ENCODE measurements at places on chromosomes 3 and 15. TPM values are rescaled to one million over a fixed set of nuclear protein-coding genes. Genes with fewer than 3 reads are reported as not detected.

GRCh38 chr3:79598594-79598993 lies 169.2 kb downstream of the ROBO1 start:
- no peak for DNase-seq

DNA sequence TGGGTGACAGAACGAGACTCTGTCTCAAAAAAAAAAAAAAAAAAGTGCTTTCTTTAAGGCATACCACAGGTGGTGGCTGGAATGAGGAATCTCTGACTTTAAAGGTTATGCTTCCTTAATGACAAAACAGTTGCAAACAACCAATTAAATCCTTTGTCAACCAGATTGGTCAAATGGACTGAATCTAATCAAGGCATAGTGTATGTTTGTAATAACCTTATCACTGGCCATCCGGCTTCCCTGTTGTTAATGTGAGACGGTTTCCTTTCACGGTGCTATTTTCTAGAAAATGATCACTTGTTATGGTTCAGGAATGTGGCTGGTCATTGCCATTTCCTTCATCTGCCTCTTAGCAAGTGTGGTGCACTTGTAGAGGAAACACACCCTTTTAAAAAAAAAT lies 75.9 kb downstream of the FLNB start:
- no peak for DNase-seq

- no peak for DNase-seq
Observed at GRCh38 chr3:146279013-146279412, 28.1 kb upstream of the PLSCR4 start.

DNA sequence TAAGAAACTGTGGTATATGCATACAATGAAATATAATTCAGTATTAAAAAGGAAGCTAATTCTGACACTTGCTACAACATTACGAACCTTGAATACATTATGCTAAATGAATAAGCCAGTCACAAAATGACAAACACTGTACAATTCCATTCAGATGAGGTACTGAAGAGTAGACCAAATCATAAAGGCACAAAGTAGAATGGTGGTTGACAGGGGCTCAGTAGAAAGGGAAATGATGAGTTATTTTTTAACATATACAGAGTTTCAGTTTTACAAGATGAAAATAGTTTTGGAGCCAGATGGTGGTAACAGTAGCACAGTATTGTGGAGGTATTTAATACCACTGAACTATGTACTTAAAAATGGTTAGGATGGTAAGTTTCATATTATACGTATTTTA lies 254.6 kb upstream of the RBMS3 start:
- no peak for DNase-seq

DNA sequence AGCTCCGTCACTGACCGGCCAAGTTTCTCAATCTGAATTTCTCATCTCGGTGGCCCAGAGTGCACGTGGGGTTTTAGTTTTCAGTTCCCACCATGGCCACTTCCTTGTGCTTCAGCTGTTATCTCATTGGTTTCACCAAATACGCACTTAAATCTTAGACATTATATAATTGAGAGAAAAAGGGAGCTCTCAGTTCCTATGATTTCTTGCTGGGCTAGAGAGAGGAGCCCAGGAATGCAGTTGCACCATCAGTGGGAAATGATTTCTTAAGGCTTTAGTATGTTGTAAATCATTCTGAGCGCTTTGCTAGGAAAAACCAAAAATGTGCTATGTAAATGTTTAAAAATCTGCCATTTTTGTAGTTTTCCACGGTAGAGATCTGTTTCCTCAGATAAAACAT lies 53.2 kb downstream of the OXNAD1 start:
- DNase-seq = no peak

- DNase-seq = no peak
Observed at GRCh38 chr15:79656151-79657000, 224.2 kb downstream of the MINAR1 start.

DNA sequence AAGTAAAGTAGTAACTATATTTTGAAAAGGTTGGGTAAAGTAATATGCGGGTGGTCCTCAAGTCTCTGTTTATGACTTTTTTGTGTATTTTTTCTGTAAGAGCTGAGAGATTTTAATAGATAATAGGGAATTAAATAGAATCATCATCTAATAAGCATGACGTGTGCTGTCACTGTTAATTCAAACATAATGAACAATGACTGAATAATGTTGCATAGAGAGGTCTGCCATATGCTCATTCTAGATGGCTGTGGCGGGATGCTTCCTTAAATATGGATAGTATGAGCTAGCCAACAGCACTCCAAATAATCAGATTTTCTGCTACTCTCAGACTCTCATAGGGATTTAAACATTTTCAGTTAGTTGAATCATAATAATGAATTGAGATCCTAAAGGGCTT lies 302.8 kb upstream of the RBMS3 start:
- DNase-seq = no peak

GRCh38 chr3:184604039-184604601 lies 42.5 kb downstream of the EPHB3 start:
- DNase-seq = no peak

DNA sequence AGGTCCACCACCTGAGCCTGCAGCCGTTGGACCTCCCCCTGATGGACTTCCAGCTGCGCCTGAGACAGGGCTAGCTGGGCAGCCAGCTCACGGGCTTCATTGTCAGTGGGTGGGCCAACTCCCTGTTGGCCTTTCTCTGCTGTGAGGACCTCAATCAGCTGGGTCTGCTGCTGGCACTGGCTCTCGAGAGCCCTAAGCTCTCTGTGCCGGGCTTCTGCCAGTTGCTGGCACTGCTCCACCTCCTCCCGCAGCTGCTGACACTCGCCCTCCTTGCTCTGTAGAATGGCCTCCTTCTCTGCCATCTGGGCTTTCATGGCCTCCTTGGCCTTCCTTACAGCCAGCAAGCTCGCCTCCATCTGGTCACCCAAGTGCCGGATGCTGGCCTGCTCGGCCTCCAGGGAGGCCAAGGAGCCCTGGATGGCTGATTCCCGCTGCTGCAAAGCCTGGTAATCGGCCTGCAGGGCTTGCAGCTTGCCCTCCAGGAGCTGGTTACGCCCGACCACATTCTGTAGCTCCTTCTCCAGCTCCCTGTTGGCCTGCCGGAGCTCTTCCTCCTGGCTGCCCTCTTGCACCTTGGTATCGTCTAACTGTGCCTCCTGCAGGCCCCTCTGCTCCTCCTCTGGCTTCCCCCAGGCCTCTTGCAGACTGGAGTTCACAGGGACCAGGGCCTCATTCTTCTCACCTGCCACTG lies 23.8 kb downstream of the CXCR6 start:
- DNase-seq = no peak

GRCh38 chr15:48547286-48547685 lies 98.2 kb downstream of the FBN1 start:
- no peak for DNase-seq

DNA sequence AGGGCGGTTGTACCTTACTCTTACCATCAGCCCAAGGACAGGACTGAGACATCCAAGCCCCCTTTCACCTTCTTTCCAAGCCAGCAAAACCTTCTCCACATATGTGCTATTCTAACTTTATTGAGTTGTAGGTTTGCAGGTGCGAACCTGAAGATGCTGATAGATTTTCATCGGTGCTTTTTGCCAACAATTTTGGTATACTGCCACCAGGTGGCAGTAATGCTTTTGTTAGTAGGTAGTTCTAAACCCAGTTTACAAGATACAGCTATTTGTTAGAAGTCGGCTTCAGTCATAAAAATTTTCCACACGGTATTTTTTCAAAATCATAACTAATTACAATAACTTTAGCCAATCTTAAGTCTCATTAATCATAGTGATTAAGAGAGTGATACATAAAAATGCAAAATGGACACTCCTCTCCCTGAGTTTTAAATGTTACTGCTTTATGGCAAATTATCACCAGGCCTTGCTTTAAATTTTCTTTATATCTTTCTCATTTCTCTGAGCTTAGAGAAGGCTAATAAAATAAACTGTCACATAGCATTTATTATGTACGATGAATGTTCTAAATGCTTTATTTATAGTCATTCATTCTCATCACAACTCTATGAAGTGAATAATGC lies 636 bp downstream of the TBC1D21 start:
- peak; percentile 59 for DNase-seq

DNA sequence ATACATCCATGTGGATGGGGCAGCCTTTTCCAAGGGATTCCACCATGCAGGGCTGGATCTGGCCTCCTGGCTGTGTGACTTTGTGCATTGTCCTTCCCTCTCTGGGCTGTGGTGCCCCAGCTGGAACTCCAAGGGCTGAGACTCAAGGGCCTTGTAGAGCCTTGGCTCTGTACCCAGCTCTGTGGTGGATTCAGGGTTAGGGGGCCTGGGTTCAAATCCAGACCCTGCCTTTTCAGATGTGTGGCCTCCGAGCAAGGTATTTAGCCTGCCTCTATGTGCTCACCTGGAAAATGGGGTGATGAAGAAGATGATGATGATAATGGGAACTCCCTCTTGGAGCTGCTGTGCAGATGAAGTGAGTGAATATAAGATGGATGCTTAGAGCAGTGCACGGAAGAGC lies 161.9 kb downstream of the WNT7A start:
- no peak for DNase-seq

DNA sequence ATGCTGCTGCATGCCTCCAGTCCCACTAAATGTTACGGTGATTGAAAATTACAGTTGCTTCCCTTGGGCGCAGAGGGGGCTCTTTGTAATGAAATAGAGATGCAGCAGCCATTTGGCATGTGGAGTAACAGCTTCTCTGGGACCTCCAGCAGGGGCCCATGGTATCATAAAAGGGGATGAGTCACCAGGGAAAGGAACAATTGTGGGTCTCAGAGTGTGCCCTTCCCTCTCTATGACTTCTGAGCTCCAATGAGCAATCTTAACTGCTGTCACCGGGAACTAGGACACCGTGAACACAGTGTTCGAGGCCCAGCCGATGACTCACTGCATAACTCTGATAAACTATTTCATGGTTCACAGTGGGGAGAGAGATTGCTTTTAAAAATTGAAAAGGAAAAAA lies 164.8 kb upstream of the NUDT16 start:
- DNase-seq = peak; percentile 85

DNA sequence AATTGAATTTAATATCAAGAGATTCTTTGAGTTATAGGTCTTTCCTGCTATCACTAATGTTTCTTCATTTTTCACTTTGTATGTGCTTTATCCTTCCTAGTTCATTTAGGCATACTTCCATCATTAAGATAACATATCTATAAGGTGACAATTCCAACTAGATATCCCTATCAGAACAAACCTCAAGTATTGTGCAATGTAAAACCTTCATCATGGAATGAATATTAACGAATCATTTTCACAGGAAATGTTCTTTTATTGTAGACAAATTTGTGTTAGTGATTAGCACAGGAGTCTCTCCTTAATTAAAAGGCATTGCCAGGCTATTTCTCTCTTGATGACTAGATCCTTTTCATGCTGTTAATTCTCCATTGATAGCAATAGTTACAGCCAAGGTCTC lies 236.5 kb upstream of the MME start:
- DNase-seq = no peak

- DNase-seq = no peak
Observed at GRCh38 chr15:36160351-36160750, 419.1 kb upstream of the CDIN1 start.

GRCh38 chr15:71649894-71650293 lies 160.5 kb upstream of the NR2E3 start:
- no peak for DNase-seq

- no peak for DNase-seq
Observed at GRCh38 chr15:89946681-89947299, 34.0 kb upstream of the ARPIN start.

DNA sequence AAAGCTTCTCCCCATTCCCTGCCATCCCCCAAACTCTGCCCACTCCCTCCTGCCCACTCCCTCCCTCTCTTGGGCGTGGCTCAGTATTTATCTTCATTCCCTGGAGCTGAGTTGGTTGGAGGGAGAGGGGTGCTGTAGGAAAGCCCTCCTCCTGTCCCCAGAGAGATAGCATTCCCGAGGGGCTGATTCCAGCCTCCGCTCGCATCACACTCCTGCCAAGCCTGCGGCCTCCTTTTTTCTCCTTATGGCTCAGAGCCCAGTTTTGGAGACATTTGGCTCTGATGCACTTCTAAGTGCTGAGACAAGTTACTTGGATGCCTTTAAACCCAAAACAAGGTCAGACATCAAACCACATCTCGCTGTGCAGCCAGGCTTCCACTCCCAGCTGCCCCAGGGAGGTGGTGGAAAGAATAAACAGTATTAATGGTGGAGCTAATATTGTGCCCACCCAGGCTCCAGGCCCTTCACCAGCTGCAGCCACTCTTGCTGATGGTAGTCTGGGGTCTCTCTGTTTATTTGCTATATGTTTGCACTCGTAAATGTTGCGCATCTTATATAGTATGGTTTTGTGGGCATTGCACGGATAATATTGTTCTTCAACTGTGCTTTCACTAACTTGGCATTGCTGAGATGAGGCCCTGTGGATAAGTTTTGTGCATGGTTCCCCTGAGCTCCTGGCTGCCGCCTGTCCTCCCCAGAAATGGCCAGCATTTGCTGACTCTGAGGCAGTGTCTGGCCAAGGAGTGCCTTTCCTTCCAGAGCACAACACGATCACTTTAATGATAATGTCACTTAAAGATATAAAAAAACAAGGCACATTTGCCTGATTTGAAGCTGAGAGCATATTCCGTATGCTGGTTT lies 157.2 kb downstream of the LRRC28 start:
- DNase-seq = peak; percentile 70

DNA sequence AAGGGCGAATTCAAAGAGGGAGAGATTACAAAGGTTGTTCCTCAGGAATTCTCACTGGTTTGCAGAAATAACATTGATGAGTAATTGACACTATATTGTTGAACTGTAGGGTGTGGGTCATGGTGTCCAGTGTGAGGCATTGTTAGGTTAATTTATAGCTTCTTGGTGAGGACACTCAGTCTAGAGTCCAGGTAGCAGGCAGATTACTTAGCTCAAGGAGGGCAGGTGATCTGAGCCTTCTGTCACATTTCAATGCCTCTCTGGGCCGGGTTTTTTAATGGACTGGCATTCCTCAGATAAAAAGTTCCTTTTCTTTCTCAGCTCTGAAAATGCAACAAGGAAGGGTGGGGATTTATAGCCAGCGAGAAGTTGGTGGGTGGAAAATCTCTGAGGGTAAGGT lies 194.2 kb upstream of the PROK2 start:
- DNase-seq = no peak

GRCh38 chr3:190807719-190808375 lies 54.6 kb downstream of the GMNC start:
- DNase-seq = no peak

ATP13A5 gene
- not detected for total RNA-seq

FSIP1 gene
- total RNA-seq = 0.86 TPM

C3orf85 gene
- total RNA-seq = not detected

MEF2A gene
- 49.6 TPM for total RNA-seq

CEP19 gene
- total RNA-seq = 9.7 TPM

SLC22A13 gene
- not detected for total RNA-seq

CCR9 gene
- total RNA-seq = not detected

CIDEC gene
- total RNA-seq = not detected

TM4SF1 gene
- total RNA-seq = 154 TPM

STRC gene
- not detected for total RNA-seq

SMCO1 gene
- not detected for total RNA-seq

TEX9 gene
- total RNA-seq = 9.0 TPM

MYLK gene
- 104 TPM for total RNA-seq

Measured in A172 (cell line).